ENCODE measurements at places on chromosomes 4 and X.
A peak's percentile ranks its signal among the peaks of the same experiment; 100 is the strongest.

DNA sequence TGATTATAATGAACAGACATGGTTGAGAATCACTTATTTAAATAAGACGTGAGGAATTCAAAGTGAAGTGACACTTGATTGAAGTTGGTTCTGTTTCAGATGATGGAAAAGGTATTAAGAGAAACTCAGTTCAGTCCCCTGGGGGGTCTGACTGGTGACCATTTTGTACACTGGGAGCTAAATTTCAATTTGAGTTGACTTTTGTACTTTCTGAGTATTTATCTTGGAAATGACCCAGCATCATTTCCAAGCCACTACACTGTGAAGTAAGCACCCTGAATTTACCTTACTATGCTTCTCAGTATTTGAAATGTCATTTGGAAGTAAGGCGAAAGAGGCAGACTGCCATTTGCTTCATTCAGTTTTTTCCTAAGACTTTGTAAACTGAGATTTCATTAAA, 73.4 kb downstream of the CNOT6L start:
- no peak for DNase-seq

GRCh38 chr4:2572866-2573265, 36.4 kb downstream of the FAM193A start:
- DNase-seq, result no peak

GRCh38 chrX:41275661-41276609, 58.0 kb upstream of the DDX3X start:
- DNase-seq, result peak; percentile 67

- no peak for DNase-seq
These were observed 21.5 kb downstream of the SULT1B1 start for GRCh38 chr4:69738872-69739271.

DNA sequence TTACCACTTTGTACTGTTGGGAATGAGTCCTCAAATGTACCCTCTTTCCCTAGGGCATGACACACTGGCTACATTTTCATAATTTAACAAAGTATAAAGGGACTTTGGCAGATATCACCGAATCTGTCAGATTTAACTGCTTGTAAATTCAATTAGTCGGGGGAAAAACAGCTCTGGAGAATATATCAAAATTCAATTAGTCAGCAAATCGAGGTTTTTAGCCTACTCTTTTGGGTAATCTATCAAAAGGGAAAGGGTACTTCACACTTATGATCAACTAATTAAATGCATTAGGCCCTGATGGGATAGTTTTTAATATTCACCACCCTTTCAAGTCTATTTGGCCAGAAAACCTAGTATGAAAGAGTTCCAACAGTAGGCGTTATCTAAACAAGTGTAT, 141.0 kb downstream of the IL1RAPL2 start:
- DNase-seq, result no peak

- DNase-seq, result no peak
These were observed 594 bp downstream of the MSMO1 start for GRCh38 chr4:165328101-165328425.

GRCh38 chr4:22762548-22762947, 69.8 kb downstream of the GBA3 start:
- DNase-seq, result no peak

GRCh38 chrX:11724122-11725017, 33.7 kb upstream of the MSL3 start:
- DNase-seq, result no peak
